Activated CD4-positive, alpha-beta T cell treated with anti-CD3 and anti-CD28 coated beads for 24 hours (primary cell): ENCODE measurements at places on chromosomes 12 and 14.

DNA sequence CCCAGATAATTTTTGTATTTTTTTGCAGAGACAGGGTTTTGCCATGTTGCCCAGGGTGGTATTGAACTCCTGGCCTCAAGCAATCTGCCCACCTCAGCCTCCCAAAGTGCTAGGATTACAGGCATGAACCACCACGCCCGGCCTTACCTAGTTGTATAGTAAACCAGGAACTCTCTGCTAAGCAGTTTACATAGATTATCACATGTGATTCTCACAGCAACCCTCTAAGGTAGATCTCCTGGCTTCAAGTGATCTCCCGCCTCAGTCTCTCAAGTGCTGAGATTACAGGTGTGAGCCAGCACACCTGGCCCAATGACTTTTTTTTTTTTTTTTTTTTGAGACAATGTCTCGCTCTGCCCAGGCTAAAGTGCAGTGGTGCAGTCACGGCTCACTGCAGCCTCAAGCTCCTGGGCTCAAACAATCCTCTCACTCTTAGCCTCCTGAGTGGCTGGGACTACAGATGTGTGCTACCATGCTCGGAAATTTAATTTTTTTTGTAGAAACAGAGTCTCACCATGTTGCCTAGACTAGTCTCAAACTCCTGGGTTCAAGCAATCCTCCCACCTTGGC is 26.0 kb upstream of the ATP2A2 start:
- no peak for DNase-seq

- no peak for DNase-seq
Measured at GRCh38 chr14:55645145-55645544, 65.1 kb downstream of the KTN1 start.

DNA sequence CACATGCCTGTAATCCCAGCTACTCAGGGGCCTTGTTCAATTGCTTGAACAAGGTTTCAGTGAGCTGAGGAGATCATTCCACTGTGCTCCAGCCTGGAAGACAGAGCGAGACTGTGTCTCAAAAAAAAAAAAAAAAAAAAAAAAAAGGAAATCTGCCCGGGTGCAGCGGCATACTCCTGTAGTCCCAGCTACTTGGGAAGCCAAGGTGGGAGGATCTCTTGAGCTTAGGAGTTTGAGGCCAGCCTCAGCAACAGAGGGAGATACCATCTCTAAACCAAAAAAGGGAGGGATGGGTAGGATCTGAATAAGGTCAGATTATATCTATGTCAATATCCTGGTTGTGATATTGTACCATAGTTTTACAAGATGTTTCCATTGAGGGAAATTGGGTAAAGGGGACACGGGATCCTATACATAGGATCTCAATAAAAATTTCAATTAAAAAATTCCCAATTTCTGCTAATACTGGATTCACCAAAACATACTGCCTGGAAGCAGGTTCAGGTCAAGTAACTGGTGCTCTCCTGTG is 76.4 kb downstream of the BORCS5 start:
- no peak for DNase-seq

- no peak for DNase-seq
Measured at GRCh38 chr14:105739331-105740102, 213.1 kb downstream of the TMEM121 start.

DNA sequence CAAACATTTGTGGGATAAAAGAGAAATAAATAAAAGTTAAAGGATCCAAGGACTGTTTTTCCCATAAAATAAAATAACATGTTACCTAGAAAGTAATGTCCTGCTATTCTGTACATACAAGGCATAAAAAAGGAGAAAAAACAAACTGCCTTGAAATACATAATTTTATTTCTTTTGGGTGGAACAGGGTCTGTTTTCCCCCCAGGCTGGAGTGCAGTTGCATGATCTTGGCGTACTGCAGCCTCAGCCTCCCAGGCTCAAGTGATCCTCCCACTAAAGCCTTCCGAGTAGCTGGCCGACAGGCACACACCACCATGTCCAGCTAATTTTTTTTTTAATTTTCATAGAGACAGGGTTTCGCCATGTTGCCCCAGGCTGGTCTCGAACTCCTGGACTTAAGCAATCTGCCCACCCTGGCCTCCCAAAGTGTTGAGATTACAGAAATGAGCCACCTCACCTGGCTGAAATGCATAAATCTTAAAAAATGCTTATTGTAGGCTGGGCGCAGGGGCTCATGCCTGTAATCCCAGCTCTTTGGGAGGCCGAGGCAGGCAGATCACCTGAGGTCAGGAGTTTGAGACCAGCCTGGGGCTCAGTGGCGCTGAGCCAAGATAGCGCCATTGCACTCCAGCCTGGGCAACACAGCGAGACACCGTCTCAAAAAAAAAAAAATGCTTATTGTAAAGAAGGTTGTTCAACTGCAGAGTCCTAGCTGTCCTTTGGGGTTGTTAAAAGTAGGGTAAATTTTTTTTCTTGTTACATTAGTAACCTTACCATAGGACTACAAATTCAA is 4.1 kb upstream of the TUBA1C start:
- DNase-seq, result no peak

DNA sequence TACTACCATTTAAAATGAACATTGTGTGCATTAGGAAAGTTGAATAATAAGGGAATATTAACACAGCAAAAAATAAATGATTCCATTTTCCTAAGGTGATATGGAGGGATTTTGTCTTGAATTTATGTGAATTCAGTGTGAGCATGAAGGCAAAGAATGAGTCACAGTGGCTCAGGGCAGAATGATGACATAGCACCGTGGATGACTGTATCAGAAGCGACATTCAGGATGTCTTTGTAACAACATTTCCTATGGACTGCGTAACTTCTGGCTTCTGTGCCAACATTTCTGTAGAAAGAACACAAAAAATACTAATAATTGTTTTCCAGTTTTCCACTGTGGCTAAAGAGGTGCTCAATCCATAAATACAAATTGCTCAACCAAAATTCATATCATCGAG is 54.6 kb downstream of the TTC8 start:
- DNase-seq, result no peak

DNA sequence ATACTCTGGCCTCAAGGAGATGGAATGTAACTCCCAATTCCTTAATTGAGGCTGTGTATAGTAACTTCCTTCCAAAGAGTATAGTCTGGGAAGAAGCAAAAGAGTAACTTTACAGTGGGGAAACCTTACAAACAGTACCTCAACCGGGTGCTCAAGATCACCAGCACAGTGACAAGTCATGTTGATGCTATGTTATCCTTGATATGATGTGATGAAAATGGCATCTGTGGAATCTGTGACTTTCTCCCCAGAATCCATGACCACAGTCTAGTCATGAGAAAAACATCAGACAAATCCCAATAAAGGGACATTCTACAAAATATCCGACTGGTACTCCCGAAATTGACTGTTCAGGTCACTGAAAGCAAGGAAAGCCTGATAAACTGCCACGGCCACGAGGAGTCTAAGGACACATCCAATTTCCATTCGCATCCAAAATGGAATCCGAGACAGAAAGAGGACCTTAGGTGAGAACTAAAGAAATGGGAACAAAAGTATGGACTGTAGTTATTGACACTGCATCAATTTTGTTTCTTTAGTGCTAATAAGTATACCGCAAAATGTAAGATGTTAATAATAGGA is 97.3 kb upstream of the FRMD6 start:
- no peak for DNase-seq

DNA sequence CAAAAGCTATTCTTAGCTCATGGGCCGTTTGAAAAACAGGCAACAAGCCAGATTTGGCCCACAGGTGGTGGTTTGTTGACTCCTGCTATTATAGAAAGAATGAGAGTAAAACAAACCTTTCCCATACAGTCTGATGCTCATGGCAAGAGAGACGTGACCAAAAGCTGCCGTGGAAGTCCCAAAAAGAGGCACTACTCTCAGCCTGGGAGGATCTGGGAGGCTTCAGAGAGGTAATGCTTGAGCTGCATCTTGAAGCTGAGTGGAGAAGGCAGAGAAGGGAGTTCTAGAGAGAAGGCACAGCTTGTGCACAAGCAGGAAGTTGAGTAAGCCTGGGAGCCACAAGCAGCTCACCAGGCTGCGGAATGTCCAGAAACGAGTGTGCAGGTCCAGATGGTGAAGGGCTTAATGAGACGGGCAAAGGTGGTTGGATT is 9.6 kb downstream of the PLXNC1 start:
- DNase-seq, result no peak
